ENCODE measurements at places on chromosomes 13 and 19.

DNA sequence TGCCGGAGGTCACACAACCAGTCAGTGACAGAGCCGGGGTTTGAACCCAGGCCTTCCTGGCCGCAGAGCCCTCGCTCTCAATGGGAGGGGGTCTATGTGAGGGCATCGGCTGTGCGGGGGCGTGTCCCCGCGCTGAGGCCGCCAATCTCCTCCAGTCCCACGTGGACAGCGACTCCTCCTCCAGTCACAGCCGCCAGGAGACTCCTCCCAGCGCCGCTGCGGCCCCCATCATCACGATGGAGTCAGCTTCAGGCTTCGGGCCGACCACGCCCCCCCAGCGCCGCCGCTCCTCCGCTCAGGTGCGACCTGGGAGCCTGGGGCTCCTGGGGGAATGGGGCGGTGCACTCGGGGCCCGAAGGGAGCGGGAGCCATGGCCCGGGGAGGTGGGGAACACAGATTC is 6.0 kb downstream of the SPRED3 start:
- no peak for DNase-seq

GRCh38 chr13:57653229-57653989 is 21.9 kb downstream of the PCDH17 start:
- no peak for DNase-seq

DNA sequence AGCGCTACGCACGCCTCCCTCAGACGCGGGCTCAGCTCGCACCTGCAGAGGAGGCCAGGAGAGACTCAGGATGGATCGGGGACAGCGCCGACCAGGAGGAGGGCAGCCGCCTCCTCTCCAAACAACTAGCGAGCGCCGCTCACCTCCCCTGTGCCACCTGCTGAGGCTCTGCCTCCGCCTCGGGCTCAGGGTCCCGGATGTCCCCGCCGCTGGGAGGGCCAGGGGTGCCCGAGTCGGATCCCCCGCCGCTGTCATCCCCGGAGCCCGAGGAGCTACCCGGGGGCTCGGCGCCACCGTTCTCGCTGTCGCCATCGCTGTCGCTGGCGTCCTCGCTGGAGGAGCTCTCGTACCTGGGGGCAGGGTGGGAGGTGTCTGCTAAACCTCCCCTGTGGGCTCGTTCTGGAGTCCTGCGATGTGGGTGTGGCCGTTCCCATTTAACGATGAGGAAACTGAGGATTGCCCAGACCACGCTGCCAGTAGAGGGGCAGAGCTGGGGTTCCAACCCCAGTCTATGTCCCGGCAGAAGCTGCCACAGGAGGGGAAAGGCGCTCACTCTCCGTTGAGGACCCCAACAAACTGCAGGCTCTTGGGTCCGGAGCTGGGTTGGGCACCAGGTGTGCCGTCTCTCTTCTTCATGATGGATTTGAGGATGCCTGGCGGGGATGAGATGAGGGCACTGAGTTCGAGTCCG is 9.2 kb downstream of the KANK3 start:
- DNase-seq: no peak

GRCh38 chr13:51275101-51275500 is 52.9 kb downstream of the FAM124A start:
- no peak for DNase-seq

DNA sequence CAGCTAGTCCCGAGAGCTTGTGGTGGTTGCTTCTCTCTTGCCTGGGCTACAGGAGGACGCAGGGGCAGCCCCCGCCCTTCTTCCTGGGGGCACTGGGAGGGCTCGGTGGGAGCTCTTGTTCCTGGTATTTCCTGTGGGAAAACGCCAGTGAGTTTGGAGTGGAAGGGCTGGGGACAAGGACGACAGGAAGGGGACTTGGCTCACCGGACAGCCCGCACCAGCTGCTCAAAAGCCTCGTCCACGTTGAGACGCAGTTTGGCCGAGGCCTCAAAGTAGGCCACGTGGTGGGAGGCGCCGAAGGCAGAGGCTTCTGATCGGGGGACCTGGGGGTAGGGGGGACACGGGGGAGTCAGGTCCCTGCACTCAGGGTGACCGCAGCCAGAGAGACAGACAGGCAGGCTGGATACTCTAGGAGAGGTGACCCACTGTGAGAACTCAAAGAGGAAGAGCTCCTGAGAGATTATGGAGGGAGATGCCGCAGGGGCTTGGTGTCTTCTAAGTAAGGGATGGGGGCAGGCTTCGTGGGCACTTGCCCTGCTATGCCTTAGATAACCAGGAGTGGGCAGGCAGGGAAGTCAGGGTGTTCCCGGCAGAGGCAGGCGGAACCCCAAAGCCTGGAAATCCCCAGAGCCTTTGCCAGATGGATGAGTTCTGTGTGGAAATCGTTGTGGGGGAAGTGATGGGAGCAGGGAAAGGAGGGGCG is 4.3 kb downstream of the RRAS start:
- no peak for DNase-seq

GRCh38 chr13:110380359-110381028 is 73.4 kb downstream of the COL4A2 start:
- DNase-seq: no peak

- DNase-seq: peak; percentile 84
Measured at GRCh38 chr13:33611121-33611805, 206.7 kb upstream of the RFC3 start.

DNA sequence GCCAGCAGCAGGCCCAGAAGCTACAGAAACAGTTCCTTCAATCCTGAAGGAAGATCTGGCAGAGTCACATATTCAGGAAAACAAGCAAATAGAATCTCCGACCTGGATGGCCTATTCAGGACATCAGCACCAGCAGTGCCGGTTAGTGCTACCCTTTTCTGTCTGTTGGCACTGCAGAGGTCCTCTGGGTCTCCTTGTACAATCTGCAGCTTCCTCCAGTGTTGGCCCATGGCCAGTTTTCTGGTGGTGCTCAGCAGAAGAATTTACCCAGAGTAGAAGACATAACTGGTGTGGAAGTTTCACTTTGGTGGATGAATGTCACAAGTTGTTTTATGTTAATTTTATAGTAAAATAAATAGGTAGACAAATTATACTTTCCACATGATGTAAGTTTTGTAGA is 498.1 kb downstream of the COG6 start:
- DNase-seq: no peak

- no peak for DNase-seq
Measured at GRCh38 chr19:16978839-16979802, 47.5 kb downstream of the CPAMD8 start.

GRCh38 chr13:50124536-50125303 is 109.5 kb downstream of the KCNRG start:
- DNase-seq: no peak

DNA sequence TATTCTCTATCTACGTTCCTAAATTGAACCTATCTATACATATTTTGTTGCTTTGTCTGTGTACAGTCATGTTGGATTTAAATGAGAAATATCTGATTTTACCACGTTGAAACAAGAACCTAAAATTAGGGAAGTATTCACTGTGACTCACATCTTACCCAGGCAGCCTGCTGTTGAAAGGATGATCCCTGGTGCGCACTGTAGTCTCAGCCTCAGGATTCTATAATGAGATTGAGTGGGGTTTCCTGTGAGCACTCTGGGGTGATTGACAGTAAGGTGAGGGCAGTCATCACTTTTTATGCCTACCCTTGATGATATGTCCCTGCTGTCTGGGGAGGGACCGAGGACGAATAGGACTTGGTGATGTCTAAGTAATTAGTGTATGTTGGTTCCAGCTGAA is 35.4 kb downstream of the PCCA start:
- DNase-seq: no peak

DNA sequence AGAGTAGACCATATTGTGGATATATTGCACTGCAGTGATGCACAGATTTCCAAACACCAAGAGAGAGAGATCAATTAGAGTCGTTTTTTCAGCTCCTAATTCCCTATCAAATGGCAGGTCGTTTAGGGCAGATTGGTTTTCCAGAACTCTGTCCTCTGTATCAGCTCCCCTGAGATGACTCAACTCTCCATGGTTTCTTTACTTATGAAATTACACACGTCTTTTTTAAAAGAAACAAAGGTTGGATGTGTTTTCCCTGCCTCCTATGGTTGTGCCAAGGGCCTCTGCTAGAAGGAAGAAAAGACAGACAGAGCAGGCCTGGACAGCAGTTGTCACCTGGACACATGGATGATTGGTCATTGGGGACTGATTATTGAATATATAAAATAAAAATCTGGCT is 478.1 kb upstream of the NBEA start:
- DNase-seq: no peak

GRCh38 chr19:2758601-2759313 is 18.9 kb upstream of the SLC39A3 start:
- DNase-seq: no peak

DNA sequence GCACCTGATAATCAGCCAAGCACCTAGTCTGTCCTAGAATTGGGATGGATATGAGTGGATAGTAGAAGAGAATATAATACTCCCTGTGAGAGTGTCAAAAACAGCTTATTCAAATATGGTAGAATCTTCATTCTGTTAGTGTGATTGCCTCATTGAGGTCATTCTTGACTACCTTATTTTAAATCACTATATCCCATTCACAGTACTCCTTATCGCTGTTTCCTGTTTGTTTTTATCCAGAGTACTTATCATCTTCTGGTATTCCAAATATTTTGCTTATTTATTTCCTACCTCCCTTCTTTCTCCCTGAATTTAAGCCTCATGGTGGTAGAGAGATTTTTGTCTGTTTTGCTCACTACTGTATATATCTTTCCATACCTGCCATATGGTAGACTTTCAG is 9.9 kb downstream of the NDFIP2 start:
- DNase-seq: no peak

- no peak for DNase-seq
Measured at GRCh38 chr13:111411151-111411858, 90.9 kb downstream of the TEX29 start.

GRCh38 chr13:108816375-108816774 is 187.0 kb downstream of the MYO16 start:
- no peak for DNase-seq

- no peak for DNase-seq
Measured at GRCh38 chr19:32638625-32639024, 36.4 kb downstream of the ANKRD27 start.

DNA sequence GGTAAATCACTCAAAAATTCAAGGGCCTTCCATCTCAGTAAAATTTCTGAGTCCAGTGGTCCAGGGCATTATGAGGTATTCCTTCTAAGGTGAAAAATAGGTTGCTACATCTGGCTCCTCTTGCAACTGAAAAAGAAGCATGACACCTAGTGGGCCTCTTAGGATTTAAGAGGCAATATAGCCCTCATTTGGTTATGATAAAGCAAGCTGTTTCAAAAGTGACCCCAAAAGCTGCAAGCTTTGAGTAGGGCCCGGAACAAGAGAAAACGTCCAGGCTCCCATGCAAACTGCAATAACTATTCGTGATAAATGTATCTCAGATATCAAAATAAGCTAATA is 1910.2 kb upstream of the PRR20A start:
- no peak for DNase-seq

GRCh38 chr13:18953139-18953930 is 228.3 kb downstream of the TUBA3C start:
- DNase-seq: no peak

DNA sequence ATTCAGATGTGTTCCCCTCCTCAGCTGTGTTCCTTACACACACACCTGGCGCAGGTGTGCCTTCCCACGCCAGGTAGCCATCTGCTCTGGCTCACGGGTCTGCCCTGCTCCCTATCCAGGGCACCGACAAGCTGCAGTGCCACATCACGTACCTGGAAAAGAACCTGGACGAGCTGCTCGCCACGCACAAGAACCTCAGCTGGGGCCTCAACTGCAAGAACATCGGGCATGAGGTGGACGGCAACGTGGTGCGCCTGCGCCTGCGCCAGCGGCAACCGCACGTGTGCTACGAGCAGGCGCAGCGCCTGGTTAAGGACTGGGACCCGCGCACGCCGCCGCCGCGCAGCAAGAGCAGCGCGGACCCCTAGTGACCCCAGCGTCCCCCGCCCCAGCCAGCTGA is 26.5 kb upstream of the CASP14 start:
- DNase-seq: no peak

DNA sequence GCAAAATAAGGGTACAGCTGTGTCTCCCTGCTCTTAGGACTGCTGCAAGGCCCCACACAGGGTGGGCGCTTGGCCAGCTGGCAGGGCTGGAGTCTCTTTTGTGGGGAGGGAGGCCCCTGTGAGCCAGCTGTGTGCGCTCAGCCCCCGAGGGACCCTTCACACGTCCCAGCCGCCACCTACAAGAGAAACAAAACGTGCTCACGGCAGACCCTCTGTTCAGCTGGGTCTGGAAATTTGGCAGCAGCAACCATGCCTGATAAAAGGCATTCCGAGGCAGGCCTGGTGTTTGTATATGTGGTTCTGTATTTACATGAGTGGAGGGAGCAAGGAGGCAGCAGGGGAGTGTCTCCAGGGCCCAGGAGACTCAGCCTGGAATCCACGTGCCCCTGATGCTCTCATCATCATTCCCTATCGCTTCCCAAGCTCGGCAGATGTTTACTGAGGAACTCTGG is 49.7 kb downstream of the CRTC1 start:
- peak; percentile 70 for DNase-seq
